Activated CD8-positive, alpha-beta T cell treated with anti-CD3 and anti-CD28 coated beads, Interleukin-2, amount 10 ng/mL, durations not matched to agents 7 days and 5 days (primary cell): ENCODE measurements at places on chromosomes 4 and X. TPM values are rescaled to one million over a fixed set of nuclear protein-coding genes. Genes with fewer than 3 reads are reported as not detected.

The IL21 gene
- not detected for total RNA-seq

DNA sequence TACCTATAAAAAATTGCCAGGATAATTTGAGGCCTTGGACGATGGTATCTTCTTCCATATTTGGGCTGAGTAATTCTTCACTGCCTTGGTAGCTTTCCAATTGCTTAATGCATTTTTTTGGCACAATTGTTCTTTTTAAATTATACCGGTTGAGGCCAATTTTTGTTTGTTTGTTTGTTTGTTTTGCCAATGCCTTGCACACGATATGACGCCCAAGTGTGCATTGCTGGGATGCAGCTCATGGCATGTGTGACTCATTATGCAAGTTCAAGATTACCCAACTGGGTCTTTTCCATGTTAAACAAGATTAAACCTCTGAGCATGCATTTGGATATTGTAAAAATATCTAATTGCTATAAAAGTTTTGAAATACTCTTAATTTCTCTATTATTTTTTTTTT, 71.1 kb upstream of the KCNIP4 start:
- DNase-seq = no peak

The CCNA2 gene
- 132 TPM for total RNA-seq

DNA sequence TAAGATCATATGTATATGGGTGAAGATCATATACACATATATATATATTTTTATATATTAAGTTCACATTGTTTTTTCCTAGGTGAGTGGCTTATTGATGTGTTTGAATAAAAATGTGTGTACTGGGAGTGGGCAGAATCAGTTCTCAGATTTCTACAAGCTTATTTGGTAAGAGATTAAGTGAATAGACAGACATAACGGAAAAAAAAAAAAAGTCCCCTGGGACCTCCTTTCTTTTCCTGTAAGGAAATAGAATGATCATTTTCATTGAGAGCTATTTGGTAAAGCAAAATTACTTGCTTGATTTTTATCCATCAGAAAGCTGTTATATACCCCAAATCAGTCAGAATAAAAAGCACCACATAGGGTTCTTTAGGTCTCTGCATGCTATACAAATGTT, 597.7 kb downstream of the PCDH18 start:
- no peak for DNase-seq

- no peak for DNase-seq
These were observed 25.1 kb downstream of the ENOX2 start for GRCh38 chrX:130877892-130878341.

The OTC gene
- not detected for total RNA-seq

DNA sequence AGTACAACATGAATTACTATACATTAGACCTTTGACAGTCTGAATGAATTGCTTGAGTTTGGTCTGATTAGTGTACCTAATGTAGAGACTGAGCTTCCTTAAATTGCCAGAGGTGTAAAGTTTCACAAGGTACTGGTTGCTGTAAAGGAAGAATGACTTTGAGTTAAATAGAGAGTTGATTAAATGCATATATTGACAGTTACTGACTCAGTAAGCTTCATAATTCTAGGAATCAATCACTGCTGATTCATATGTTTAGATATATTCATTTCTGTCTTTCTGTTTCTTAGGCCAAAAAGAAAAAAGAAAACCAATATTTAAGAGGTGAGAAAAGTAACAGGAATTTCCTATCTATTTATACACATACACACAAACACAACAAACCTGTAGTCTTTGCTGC, 16.2 kb upstream of the ART3 start:
- no peak for DNase-seq

- DNase-seq = no peak
These were observed 37.1 kb upstream of the ELF2 start for GRCh38 chr4:139214039-139214534.

- DNase-seq = no peak
These were observed 46.6 kb downstream of the MID1IP1 start for GRCh38 chrX:38847903-38848230.

DNA sequence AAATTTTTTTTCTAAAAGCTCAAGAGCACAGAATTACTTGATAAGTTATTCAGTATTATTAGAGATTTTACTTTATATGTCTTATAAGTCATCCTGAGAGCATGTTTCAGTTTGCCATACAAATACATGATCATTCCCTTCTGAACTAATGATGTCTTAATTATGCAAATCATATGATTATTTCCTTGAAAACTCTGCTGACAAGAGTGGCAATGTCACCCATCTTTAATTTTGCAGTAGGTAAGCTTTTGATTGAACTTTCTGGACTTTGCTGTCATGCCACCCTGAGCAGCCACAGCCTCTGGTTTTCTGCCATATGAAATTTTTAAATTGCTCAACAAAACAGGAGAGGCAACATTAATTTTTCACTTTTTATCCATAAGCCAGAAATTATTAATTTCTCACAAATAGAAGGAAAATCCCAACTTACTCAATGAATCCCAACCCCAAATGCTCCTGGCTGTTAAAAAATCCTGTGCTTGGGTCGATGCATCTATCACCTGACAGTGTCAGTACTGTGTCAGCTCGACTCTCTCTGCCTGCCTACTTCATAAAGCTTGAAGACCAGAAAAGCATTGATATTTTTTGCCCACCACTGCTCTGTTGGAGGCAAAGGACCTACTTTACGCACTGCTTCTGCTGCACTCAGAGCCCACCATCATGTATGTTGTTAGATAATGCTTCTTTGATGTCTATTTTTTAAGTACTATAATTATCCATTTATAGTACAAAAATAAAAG, 11.6 kb upstream of the HADH start:
- DNase-seq = no peak

- DNase-seq = no peak
These were observed 54.9 kb downstream of the WDR19 start for GRCh38 chr4:39237179-39237578.
